Stimulated activated CD4-positive, alpha-beta T cell treated with anti-CD3 and anti-CD28 coated beads, Interleukin-12 subunit alpha, Interleukin-12 subunit beta, amount 100 ng/mL, for 24 hours (primary cell): ENCODE measurements at places on chromosomes 3 and 15.

GRCh38 chr3:184092199-184092598 is 4.7 kb upstream of the HTR3E start:
- no peak for DNase-seq

GRCh38 chr3:141659821-141660613 is 78.1 kb upstream of the RNF7 start:
- DNase-seq: no peak

DNA sequence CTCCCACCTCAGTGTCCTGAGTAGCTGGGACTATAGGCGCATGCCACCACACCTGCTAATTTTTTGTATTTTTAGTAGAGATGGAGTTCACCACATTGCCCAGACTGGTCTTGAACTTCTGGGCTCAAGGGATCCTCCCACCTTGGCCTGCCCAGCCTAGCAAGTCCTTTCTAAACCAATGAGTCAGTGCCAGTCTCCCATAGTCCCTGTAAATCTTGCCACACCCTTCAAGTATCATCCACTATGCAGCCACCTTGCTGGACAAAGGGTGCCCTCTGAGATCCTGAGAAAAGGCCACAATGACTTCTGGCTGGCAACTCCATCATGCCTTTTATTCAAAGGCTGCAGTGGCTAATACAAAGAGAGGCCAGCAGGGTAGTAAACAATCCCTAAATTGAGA is 184.0 kb downstream of the ABHD5 start:
- no peak for DNase-seq

GRCh38 chr15:33398555-33398954 is 87.8 kb downstream of the RYR3 start:
- DNase-seq: no peak

DNA sequence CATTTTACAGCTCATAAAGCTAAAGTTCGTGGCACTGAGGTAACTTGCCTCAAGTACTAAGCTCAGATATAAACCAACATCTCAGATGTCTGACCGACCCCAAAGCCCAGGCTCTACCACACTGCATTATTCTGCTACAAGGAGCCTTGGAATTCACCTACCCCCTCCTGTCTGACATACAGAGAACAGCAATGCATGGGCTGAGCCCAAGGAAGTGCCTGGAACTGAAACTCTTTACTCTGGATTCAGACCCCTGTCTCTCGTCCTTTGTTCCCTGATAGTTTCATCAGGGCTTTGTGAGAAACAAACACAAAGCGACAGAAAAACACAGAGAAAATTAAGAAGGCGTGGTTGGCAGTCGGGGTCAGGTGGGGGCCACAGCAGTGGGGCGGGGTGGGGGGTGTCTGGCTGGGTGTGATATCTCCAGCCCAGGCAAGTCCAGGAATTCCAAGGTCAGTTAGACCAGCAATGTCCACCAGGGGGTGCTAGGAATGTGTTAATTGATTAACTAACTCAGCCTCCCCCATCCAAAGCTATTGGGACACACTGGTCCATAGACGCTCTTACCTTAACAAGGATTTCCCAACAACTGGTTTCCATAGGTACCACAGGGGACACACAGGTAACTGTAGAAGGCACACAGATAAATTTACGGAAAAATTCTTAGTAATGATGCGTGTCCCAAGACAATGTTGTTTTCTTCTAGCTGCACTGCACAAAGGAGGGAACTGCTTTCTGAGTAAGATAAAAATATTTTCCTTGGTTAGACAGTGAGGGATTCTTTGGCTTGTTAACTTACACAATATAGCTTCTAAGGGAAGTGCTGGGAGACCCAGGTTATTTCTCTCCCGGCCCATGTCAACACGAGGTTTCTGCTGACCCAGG is 18.8 kb upstream of the SSUH2 start:
- DNase-seq: peak; percentile 56

GRCh38 chr3:32336113-32336498 is 55.5 kb upstream of the CMTM7 start:
- DNase-seq: no peak

GRCh38 chr15:85456798-85457197 is 76.4 kb downstream of the AKAP13 start:
- no peak for DNase-seq

DNA sequence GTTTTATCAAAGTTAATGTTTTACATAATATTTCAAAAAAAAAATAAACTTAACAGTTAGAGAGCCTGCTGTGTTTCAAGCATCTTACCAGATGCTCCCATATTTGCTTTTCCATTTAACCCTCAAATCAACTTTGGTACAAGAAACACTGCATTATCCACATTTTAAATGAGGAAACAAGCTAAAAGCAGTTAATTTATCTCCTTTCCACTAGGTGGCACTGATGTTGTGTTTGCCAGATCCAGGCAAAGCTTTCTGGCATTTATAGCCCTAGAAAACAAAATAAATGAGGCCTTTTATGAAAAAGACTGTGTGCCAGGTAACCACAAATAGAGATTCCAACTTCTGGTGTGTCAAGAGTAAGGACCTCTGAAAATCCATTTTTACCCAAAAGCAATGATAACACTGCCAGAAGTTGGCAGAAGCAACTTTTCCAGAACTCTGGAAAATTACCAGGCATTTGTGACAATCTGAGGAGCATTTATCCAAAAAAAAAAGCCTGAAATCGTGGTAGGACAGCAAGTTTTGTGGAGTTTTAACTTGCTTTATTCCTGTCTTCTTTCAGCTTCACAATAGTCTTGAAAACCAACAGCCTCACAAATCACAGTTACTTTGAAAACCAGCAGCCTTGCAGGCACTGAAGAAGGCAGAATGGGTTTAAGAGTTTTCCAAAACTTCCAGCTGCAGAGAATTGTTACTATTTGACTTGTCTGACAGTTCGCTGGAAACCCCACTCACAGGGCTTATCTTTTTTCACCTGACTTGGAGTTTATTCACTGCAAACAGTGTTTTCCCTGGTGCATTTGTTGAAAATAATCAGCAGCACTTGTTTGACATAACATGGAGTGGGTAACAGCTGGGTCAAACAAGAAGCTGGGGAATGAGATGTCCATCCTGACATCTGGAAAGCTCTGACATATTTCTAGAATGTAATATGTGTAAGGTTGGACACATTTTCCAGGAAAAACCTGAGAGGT is 9.2 kb downstream of the FAM162A start:
- no peak for DNase-seq

DNA sequence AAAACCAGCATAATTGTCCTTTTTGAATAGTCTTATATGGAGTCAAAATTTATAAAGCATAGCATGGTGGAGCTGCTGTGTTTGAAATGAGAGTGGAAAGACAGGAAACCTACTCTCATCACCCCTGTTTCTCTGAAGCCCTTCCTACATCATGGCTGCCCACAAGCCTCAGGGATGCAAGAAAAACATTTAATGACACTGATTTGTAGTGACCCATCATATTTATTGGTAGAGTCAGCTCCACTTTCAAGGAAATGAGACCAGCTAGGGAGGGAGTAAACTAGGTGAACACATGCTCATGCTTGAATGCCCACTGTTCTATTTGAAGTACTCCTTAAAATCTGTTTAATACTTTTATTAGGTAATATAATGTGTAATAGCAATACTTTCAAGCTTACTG is 494.3 kb upstream of the KCNMB2 start:
- DNase-seq: no peak

DNA sequence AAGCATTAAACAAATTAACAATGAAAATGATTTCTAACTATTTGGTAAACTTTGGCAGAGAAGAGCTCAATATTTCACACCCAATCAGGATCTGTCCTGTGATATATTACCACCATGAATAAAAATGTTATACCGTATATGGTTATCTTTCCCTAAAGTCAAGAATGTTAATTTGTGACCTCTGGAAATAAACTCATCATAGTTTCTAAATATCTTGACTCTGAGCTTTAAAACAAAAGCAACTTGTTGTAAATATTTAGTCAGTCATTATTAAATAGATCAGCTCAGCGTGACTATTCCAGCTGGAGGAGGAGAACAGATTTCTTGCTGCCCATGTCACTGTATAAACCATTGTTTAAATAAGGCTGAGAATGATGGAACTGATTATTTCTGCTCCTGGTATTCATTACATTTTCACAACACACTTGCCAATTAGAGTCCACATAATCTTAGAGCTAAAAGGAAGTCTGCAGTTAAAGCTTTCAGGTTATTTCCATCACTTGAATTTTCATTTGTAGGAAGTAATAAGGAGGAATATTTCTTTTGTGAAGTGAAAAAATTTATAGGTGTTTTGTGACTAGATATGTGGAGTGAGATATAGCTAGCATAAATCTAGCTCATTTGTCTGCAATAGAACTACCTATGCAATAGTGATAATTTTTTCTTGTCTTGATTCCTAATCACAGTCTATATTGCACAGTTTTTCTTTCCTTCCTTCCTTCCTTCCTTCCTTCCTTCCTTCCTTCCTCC is 106.5 kb upstream of the P2RY1 start:
- DNase-seq: no peak

- DNase-seq: no peak
Measured at GRCh38 chr15:59194639-59195325, 11.9 kb upstream of the LDHAL6B start.

DNA sequence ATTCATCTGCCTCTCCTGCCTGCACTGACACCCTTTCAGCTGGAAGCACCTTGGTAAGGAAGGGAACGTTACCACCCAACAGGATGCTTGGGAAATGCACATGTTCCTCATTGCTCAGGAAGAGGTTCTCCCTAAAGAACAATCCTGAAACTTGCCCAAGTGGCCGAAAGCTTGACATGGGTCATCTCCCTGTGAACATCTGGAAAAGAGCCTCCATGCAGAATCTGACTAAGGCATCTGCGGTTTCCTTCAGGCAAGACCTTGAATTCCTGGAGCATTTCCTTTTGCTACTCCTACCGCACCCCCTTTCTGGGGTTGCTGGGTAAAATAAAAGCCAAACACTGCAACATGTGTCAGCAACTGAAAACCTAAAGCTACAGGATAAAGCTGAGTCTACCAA is 68.7 kb upstream of the SNRK start:
- no peak for DNase-seq

DNA sequence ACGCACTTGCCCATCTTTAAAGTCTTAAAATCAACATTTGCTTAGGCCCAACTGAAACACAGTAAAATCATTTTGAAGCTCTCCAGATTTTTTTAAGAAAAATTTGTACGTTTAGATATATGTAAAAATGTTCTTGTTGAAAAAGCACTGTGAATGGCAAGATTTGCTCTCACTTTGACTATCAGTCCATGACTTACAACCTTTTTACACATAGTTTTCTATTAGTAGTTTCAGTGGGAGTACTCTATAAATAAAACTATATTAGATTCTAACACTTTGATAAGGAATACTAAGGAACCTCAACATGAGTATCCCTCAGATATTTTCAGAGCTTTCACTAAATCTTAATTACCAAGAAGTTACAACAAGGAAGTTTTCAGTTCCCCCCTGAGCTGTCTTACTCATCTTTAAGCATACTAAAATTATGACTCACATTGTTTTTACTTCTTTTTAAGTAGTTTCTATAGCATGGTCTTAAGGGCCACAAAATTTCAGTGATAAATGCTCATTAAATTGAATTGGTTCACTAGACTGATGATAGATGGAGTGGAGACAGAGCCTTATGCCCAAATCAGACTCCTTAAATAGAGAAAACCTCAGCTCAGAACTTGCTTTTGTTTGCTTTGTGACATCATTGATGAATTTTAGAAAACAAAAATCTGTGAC is 31.6 kb upstream of the RAP2B start:
- no peak for DNase-seq

- DNase-seq: no peak
Measured at GRCh38 chr15:37121492-37121891, 21.1 kb upstream of the MEIS2 start.

DNA sequence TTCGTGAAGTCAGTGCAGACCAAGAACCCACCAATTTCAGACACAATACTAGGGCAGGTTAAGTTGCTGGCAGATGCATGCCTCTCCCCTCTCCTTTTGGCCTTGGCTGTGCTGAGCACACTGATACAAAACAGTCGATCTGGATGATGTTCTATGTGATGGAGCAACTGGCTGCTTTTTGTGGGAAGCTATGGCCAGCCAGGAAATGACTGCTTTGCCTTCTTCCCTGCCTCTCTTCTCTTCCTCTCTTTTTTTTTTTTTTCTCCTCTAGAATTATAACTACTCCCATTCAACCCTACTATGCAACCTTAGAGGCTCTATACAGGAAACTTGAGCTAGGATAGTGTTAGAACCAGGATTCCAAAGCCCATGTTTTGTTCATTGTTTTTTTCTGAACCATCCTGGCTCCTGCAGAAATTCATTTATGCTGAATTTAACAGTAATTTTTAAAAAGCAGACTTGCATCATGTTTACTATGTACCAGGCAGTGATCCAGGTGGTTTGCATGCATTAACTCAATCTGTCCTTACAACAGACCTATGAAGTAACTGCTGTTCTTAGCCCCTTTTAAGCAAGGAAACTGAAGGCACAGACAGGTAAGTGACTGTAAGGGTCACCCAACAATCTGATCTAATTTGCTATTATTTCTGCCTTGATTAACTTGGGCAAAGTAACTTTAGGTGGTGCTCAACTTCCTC is 62.9 kb downstream of the PLD1 start:
- DNase-seq: no peak

GRCh38 chr3:63751459-63751858 is 67.6 kb upstream of the C3orf49 start:
- no peak for DNase-seq

GRCh38 chr15:35602836-35603235 is 56.9 kb upstream of the DPH6 start:
- no peak for DNase-seq

GRCh38 chr3:172676196-172676922 is 34.5 kb downstream of the NCEH1 start:
- DNase-seq: no peak

GRCh38 chr15:99100245-99101173 is 4.4 kb upstream of the SYNM start:
- peak; percentile 10 for DNase-seq

DNA sequence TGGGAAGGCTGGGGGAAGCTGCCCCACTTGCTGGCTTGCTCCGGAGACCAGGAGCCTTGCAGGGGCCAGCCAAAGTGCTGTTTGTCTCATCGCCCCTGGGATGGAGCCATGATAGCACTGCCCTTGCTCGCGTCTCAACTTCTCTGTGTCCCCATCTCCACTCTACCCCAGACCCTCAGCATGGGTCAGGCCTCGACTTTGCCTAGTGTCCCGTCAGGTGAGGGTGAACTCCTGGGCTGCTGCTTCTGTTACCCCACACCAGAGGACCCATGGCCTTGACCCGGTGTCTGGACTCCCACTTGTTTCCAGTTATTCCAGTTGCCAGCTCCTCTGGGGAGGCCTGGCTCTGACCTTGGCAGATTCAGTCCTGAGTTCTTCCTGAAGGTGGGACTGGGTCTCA is 36.5 kb upstream of the DUSP7 start:
- DNase-seq: no peak
